ENCODE measurements at places on chromosomes 4 and X.

- no peak for DNase-seq
Observed at GRCh38 chr4:55380576-55380975, 15.2 kb upstream of the TMEM165 start.

GRCh38 chr4:74338792-74339333 is 26.1 kb upstream of the EREG start:
- peak; percentile 76 for DNase-seq

- no peak for DNase-seq
Observed at GRCh38 chr4:76624241-76624681, 189.2 kb downstream of the SHROOM3 start.

- DNase-seq: no peak
Observed at GRCh38 chrX:150363561-150364346, 637 bp downstream of the MAMLD1 start.

DNA sequence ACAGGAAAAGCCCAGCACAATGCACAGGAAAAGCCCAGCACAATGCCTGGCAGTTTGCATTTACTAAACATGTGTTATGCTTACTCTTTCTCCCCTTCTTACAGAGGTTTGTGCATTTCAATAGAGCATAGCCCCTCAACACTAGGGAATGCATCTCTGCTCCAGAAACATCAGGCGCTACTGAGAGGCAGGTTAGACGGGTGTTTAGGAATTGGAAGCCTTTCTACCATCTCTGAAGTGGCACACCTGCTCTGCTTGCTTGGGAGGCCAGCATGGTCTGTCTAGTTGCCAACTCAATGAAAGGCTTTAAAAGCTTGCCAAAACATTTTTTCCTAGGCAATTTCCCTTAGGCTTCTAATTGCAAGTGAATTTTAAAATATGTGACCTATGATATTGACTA is 55.7 kb downstream of the GRID2 start:
- DNase-seq: no peak

DNA sequence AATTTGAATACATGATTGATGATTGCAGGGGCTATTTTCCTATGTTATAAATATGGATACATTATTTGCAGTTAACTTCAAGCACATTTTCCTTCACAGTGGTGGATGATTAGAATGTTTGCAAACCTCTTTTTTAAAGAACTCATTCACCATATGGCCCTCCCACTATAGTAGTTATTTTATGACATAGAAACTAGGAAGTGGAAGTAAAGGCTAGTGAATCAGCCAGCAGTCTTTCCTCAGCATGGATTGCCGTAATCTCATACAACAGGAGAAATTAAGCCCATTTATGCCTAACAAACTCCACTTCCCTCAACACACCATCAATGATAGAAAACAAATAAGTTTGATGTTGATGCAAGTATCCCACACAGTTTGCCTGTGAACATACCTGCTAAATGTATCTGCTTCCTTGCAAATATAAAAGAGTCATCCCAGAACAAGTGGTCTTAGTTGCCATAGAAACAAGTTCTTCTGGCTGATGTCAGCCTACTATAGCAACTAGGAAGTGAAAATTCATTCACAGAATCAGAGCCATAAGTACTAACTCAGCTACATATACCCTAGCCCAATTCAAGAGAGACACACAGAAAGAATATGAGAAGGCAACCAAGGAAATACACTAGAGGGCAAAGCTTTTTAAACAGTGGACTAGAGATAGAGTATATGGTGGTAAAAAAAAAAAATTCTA is 100.9 kb upstream of the RADX start:
- DNase-seq: peak; percentile 72

GRCh38 chrX:70398899-70399298 is 24.2 kb upstream of the GDPD2 start:
- peak; percentile 72 for DNase-seq

- DNase-seq: no peak
Observed at GRCh38 chr4:10272511-10272910, 155.9 kb upstream of the WDR1 start.

DNA sequence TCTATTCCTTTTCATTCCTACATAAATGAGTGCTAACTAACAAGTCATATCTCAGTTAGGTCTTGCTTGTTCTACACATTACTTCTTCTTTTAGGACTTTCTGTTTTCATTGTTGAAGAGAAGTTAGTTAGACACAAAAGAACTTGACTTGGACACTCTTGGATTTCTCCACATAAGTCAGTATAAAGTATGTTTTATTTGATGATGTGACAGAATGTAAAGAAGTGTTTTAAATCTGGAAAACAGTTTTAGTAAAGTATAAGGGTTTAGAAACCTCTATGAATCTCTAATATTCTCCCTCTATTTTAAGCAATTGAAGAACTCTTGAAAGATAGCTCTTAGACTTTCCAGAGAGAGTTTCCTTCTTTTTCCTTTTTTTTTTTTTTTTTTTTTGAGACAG is 38.6 kb upstream of the TMEM33 start:
- DNase-seq: peak; percentile 13

DNA sequence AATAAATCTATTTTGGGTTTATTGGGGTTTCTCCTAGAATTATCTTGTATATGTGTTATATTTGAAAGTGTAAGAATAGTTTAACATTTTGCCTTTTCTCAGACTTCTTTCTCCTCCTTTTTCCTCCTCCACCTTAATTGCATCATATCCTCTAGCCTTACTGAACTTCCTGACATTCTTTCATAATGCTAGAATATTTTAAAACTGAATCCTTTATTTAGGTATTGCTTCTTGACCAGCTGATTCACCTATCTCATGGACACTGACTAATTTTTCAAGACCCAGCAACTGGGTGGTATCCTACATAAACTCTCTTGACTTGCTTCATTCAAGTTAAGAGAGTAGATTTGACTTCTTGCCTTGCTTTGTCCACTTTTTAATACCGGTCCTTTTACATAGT is 1508.9 kb downstream of the STIM2 start:
- no peak for DNase-seq

DNA sequence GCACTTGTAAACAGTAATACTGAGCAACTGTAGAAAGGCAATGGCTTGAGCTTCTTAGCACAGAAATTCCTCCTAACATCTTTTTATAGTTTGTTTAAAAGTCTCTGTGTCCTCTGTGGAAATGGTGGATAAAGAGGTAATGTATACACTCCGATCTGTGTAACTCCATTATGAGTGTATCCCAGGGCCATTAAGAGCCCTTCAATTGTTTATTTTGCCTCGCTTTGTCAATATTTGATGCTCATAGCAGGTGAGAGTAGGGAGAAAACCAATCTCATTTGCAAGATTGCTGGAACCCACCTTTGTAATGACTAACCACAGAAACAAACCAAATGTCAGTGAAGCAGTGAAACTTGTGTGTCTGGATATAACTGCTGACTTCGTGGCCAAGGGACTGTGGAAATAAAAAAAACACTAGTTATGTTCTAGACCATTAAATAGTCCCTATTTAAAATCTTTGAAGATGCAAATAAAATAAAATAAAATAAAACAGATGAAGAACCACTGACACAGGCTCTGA is 598.2 kb upstream of the BOD1L1 start:
- no peak for DNase-seq

DNA sequence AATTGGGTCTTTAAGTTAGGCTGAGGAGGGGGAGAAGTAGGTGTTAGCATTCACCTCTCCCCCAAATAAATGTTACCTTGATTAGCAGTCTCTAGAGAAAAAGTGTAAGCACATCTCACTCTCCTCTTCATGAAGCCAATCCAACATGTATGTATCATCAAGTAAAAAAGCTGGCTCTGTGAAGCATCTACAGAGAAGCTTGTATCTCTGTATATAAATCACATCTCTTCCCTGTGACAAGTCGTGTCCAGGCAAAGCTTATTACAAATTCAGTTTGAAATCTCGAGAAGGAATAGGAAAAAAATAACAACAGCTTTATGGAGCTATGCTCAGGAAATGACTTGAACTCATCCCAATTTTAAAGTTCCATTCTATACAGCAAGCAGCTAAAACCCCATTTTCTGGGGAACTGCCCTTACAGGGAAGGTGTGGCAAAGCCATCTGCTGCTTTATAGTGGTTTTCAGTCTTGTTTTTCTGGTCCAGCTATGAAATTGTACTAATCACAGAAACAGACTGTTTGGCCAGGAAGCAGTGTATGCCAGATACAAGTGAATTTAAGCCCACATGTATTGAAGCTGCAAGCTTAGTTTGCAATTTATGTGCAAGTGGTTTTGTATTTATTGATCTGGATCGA is 313.3 kb upstream of the NOCT start:
- no peak for DNase-seq

DNA sequence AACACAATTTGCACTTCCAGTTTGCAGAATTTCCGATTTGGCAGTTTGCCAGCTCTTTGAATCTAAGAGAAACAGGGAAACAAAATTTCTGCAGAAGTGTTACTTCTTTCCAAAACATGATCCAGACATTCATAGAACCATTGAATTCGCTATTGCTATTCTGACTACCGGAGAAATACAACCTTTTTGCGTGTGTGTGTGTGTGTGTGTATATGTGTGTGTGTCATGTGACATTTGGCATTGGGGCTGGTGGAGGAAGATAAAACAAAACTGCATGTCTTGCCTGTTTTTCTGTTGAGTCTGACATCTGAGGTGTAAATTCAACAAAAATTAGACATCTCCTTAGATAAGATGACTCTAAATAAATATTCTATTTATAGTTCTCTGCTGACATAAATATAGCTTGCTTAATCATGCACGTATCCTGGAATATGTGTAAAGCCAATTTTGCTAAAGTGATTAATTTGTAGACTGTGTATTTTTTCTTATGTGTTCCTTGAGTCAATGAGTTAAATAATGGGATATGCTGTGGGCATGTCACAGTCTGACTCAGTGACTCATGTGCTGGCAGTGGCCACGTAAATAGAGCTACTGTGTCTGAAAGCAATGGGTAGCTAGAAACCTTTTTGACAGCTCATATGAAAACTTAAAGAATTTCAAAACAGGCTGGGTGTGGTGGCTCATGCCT is 98.9 kb downstream of the HPGD start:
- no peak for DNase-seq

DNA sequence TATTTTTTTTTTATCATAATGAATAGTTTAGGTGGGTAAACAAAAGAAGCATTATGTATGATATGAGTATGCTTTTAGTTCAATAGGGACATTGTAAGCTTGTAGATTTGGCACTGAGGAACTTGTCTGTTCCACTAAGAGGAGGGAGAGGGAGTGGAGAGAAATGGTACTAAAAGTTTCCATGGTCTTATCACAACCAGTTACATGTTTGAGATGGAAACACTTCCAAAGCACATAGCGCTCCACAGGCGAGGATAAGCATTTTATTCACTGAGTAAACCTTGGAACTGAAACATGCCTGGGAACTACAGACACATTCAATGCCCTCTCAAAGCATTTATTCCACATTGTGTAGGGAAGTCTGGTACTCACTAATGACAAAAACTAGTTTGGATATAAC is 15.5 kb downstream of the MYOZ2 start:
- no peak for DNase-seq

- DNase-seq: no peak
Observed at GRCh38 chrX:10423716-10424115, 196.7 kb downstream of the MID1 start.

DNA sequence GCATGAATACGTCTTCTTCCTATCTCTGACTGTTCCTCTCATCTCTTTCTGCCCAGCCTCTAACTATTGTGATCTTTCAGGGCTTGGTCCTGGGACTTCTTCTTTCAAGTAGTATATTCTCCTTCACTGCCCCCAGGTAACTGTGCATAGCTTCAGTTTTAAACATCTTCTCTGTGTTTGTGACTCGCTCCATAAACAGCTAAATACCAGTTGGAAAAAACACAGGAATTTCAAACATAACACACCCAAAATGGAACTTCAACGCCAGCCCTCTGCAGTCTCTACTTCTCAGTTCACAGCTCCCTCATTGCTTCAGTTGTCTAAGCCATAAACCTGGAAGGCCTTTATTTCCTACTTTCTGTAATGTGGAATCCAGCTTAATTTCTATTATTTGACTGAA is 16.6 kb downstream of the TRIML2 start:
- DNase-seq: no peak

GRCh38 chr4:72505314-72505744 is 63.7 kb downstream of the ADAMTS3 start:
- DNase-seq: peak; percentile 33

DNA sequence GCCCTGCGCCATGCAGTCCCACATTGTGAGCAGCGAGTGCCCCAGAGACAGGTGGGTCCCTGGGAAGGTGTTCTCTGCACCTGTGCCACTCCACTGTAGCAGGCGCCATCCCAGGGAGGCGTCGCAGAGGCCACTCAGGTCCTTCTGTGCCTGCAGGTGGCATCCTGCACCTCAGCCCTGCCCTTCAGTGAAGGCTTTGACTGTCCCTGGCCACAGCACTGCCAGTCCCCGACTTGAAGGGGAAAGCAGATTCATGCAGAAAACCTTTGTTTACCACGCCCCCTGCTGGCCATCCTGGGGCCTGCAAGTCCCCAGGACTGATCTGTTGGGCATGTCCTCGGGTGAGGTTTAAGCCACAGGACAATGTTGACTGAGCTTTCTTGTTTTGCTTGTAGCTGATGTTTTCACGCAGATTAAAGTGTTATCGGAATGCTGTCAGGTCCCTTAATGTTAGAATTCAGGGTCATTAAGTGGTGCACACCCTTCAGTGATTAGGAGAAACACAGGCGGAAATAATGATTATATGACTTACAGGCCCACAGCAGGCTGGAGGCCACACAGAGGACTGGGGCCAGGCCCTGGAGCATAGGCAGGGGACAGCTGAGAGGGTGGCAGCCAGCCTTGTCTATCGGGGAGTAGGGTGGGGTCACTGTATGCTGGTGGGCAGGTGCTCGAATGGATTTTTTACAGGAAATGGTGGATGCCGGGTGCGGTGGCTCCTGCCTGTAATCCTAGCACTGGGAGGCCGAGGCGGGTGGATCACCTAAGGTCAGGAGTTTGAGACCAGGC is 5.0 kb downstream of the TACC3 start:
- peak; percentile 80 for DNase-seq

- DNase-seq: no peak
Observed at GRCh38 chr4:111923786-111924185, 221.5 kb upstream of the FAM241A start.

DNA sequence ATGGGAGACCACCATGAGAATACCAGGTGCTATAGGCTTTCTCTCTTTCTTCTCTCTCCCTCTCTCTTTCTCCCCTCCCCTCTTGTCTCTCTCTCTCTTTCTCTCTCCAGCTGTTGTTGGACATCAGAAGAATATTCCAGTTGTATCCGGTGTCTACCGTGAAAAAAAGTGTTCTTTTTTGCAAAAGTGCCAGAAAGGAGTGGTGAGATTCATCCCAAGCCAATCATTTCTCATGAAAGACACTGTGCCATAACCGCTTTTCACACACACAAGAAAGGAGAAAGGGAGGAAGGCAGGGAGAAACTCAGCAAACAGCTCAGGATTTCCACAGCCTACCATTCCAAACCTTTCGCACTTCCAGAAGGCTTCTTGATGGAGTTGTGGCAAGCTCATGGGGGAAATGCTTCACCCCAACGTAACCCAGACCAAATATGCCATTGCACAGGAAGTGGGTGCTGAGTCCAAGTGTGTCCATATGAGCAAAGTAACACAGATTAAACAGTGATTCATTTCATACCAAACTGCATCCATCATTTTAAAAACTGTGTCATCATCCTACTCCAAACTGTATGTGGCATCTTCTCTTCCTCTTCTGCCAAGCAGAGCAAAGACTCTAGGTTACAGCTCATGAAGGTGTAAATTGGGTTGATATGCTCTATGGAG is 224.0 kb downstream of the APBB2 start:
- peak; percentile 76 for DNase-seq

All from MV-4-11 (cell line).